ENCODE measurements at places on chromosomes 1 and 21.

GRCh38 chr1:247357052-247357780, 25.5 kb upstream of the ZNF496 start:
- DNase-seq, result peak; percentile 86

DNA sequence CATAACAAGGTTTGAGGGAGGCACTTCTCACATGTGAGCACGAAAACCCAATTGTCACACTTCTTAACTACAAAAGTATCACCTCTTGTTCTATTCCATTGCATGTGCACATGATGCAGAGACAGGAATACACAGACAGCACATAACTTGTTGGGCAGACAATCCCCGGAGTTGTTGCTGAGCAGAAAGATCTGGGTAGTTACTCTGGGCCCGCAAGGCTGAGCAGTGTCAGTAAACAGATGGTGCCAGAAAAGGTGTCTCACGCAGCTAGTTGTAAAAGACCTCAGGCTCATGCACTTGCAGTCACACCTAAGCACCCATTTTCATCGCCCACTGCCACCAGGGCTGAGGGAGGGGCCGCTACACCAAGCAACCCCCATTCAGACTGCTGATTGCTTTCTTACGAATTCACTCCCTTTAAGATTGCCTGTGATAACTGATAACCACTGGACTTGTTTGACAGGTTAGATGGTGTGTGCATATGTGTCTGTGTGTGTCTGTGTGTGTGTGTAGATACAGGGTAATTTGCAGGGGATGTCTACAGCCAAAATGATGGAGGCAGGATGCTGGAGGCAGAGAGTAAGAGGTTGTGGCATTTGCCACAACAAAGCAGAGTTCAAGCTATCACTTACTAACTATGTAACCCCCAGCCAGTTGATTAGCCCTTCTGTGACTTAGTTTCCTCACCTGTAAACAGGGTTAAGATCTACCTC, 4.2 kb downstream of the LGR6 start:
- DNase-seq, result no peak

- no peak for DNase-seq
Observed at GRCh38 chr1:178536844-178537371, 24.0 kb downstream of the TEX35 start.

- no peak for DNase-seq
Observed at GRCh38 chr1:58738876-58739275, 39.0 kb upstream of the MYSM1 start.

DNA sequence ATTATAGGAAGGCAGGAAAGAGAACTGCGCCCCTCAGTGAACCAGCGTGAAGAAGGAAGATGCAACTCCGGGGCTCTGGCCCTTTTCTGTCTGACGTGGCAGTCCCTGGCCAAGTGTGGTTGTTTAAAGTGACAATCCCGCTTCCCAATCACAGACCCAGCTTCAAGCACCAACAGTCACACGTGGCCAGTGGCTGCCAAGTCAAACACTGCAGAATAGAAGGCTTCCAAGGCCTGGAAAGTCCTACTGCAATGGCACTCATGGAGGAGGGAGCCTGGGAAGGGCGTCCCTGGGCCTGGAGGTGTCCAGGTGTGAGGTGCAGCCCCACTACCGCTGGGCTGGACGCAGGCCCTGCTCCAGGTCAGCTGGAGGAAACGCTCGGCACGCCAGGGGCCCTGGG, 143.8 kb downstream of the CASZ1 start:
- DNase-seq, result no peak

Data from cardiac muscle cell (in vitro differentiated cells and primary cell).